ENCODE measurements at places on chromosomes 2 and 18. TPM values are rescaled to one million over a fixed set of nuclear protein-coding genes. Genes with fewer than 3 reads are reported as not detected.

DNA sequence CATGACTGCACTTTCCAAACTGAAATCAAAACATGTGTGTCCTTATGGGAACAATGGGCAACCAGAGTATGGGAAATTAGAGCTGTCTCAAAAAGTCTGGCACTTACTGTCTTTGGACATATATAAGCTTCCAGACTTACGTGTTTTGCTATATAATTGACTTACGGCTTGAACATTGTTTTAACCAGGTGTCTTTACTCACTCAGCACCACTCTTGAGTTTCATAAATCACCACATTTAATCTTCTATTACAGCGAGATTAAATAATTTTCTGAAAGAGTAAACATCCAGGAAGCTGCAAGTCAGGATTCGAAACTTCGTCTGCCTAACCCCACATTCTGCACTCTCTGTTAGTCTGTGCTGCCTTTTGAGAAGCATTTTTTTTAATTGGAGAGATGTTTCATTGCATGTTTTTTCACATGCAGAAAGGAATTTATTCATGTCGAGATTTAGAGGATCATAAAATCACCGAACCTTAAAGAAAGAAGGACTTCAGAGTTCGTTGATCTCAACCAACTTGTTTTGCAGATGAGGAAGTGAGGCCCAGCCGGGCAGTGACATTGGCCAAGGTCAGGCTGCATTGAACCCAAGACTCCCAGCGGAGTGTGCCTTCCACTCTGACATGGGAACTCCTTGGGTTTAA lies 137.3 kb downstream of the SETBP1 start:
- DNase-seq = no peak
- H3K4me3 ChIP-seq = no peak overlapping the region

- no peaks in the 10 kb centered on the region for H3K36me3 ChIP-seq
- H3K4me1 ChIP-seq = peaks cover 20% of the 10 kb centered on the region
- no peak for DNase-seq
Observed at GRCh38 chr2:234491281-234491680, 5.6 kb downstream of the ARL4C start.

DNA sequence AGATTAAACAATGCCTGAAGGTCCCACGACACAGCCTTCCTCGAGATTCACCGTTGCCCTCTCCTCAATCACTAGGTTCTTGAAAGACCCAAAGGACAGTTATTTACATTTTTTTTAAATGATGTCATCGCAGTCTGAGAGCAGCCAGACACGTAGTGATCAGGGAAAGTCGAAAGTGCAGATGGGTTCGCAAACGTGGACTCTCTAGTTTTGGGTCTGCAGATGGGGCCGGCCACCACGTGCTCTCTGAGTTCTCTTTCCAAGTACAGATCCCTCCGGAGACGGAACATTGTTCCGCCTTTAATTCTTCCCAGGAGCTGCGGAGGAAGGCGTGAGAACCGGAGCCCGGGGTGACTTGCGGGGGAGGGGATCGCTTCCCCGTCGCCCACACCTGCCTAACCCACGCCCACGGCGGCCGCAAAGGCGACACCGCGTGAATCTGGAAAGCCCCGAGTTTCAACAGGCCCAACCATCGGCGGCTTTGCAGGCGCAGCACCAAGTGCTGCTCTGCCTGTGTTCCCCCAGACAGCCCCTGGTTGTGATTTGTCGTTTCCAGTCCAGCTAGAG lies 54.3 kb downstream of the PKDCC start:
- H3K27ac ChIP-seq = peak overlapping the region; percentile 77
- peaks cover 44% of the 10 kb centered on the region for H3K4me1 ChIP-seq
- peak overlapping the region; percentile 51 for H3K4me3 ChIP-seq
- H3K36me3 ChIP-seq = no peaks in the 10 kb centered on the region

GRCh38 chr18:29712785-29713184 lies 1329.8 kb downstream of the DSC3 start:
- H3K36me3 ChIP-seq = no peaks in the 10 kb centered on the region
- no peaks in the 10 kb centered on the region for H3K4me1 ChIP-seq
- H3K27ac ChIP-seq = no peak overlapping the region
- no peaks in the 10 kb centered on the region for H3K27me3 ChIP-seq

DNA sequence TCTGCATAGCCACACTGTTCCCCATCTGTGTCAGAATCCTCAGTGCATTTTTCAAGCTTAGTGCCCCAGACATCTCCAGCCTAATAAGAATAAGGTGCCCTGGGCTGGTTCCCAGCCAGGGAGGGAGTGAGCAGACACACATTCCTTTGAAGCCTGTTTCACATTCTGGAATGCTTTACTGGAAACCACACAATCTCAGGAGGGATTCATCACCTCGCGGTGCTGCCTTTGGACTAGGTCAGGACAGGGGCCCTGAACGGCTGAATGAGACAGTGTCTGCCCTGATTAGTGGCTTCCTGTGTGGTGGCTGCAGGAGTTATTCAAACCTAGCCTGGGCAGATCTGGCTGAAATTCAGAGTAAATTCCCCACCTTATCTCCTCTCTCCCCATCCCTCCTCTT lies 108.0 kb upstream of the LDAH start:
- no peak overlapping the region for H3K27ac ChIP-seq
- H3K36me3 ChIP-seq = no peaks in the 10 kb centered on the region
- H3K27me3 ChIP-seq = no peaks in the 10 kb centered on the region
- no peak overlapping the region for H3K4me3 ChIP-seq

DNA sequence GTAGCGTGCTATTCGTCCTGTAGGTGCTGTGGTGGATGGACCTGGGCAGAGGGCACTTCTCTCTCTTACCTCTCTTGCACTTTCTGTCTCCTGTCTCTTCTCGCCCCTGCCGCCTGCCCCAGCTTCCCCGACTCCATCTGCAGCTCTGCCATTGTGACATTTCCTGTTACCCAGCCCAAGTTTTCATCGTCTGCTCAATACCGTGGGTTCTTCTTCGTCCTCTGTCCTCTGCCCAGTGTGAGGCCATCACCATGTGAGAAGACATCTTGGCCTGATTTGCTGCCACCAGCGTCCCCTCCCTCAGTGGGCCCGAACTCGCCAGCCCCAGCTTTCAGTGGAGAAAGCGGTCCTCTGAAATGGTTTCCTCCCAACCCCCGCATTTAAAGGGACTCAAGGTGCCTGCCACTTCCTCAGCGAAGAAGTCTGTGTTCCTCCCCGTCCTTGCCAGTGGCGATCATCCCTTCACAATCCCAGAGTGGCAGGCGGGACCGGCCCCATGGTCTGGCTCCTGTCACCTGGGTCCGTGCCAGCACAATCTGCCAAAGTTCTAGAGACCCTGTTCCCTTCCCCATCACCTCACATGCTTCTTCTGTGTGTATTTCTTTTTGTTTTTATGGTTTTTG lies 18.0 kb downstream of the TGOLN2 start:
- no peak overlapping the region for H3K4me3 ChIP-seq
- no peak for DNase-seq
- peak overlapping the region; percentile 74 for H3K27ac ChIP-seq

DNA sequence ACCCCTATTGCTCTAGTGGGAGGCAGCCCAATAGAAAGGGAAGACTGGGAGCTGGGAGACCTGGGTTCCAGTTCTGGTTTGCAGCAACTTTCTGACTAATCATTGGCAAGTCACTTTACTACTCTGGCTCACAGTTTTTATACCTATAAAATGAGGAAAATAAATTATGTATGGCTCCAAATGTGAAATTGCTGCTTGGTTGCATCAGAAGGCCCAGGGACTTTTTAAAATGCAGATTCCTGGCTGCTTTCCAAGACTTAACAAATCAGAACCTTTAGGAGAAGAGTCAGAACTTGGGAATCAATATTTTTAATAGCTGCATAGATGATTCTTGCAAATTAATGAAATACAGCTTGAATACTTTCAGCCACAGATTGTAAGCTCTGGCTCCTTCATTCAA lies 943.9 kb downstream of the EPHA4 start:
- H3K4me3 ChIP-seq = no peak overlapping the region
- no peaks in the 10 kb centered on the region for H3K4me1 ChIP-seq
- no peaks in the 10 kb centered on the region for H3K27me3 ChIP-seq
- no peak for DNase-seq

- no peak overlapping the region for H3K27ac ChIP-seq
- H3K27me3 ChIP-seq = no peaks in the 10 kb centered on the region
- no peak overlapping the region for H3K4me3 ChIP-seq
Observed at GRCh38 chr2:95267458-95268210, 6.6 kb upstream of the PROM2 start.

GRCh38 chr2:122758967-122759366 lies 1003.5 kb downstream of the TSN start:
- H3K4me3 ChIP-seq = no peak overlapping the region
- H3K36me3 ChIP-seq = no peaks in the 10 kb centered on the region
- DNase-seq = no peak
- no peak overlapping the region for H3K27ac ChIP-seq

- H3K36me3 ChIP-seq = no peaks in the 10 kb centered on the region
- H3K27ac ChIP-seq = no peak overlapping the region
- H3K4me3 ChIP-seq = no peak overlapping the region
- peaks cover 31% of the 10 kb centered on the region for H3K4me1 ChIP-seq
- H3K27me3 ChIP-seq = no peaks in the 10 kb centered on the region
- no peak for DNase-seq
Observed at GRCh38 chr2:69578198-69578540, 65.4 kb downstream of the AAK1 start.

- no peaks in the 10 kb centered on the region for H3K4me1 ChIP-seq
- H3K36me3 ChIP-seq = no peaks in the 10 kb centered on the region
- H3K4me3 ChIP-seq = no peak overlapping the region
- no peak for DNase-seq
- H3K27ac ChIP-seq = no peak overlapping the region
Observed at GRCh38 chr2:52622266-52622665, 1145.3 kb upstream of the CHAC2 start.

- H3K4me3 ChIP-seq = no peak overlapping the region
- no peak overlapping the region for H3K27ac ChIP-seq
- no peaks in the 10 kb centered on the region for H3K27me3 ChIP-seq
- H3K36me3 ChIP-seq = no peaks in the 10 kb centered on the region
Observed at GRCh38 chr2:143205106-143205764, 76.0 kb downstream of the ARHGAP15 start.

- H3K4me1 ChIP-seq = no peaks in the 10 kb centered on the region
- no peaks in the 10 kb centered on the region for H3K27me3 ChIP-seq
- no peak for DNase-seq
- H3K4me3 ChIP-seq = no peak overlapping the region
- no peaks in the 10 kb centered on the region for H3K36me3 ChIP-seq
Observed at GRCh38 chr18:25423267-25423666, 71.3 kb upstream of the ZNF521 start.

GRCh38 chr18:12939162-12939561 lies 8.6 kb upstream of the SEH1L start:
- H3K36me3 ChIP-seq = no peaks in the 10 kb centered on the region
- DNase-seq = no peak
- no peaks in the 10 kb centered on the region for H3K4me1 ChIP-seq
- no peak overlapping the region for H3K4me3 ChIP-seq
- H3K27ac ChIP-seq = no peak overlapping the region

DNA sequence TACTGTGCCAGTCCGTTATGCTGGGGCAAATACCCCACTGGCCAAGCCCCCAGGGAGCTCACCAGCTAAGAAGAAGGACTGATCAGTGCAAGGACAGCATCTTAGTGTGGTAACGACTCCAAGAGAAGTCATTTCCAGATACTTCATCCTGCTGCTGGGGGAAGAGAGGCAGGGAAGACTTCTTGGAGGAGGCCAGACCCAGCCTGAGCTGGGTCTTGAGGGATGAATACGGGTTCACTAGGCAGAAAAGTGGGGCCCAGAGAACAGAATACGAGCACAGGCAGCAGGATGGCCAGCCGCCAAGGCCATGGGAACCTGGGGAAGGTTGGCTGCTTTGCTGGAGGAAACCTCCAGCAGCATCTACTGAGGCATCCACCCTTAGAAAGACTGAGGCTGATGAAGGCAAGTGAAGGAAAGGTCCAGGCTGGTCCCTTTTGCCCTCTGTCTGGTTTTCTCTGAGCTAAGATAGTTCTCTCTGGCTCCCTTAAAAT lies 84.1 kb downstream of the GLI2 start:
- H3K27me3 ChIP-seq = no peaks in the 10 kb centered on the region
- no peak for DNase-seq
- H3K27ac ChIP-seq = no peak overlapping the region

DNA sequence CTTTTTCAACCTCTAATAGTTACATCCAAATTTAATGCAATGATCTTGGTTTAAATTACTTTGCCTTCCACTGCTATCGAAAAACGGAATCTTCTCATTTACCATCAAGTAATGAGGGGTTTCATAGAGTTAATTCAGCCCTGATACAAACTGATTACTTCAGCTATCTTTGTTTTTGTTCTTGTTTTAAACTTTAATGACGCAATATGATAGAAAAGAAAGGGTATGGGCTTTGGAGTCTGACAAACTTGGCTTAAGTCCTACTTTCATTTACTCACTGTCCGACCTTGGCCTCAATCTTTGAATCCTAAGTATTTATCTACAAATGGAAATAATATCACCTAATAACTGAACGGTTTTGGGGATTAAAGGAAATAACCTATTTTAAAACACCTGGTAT lies 16.1 kb downstream of the ADAM17 start:
- peaks cover 12% of the 10 kb centered on the region for H3K4me1 ChIP-seq
- peak overlapping the region; percentile 46 for H3K27ac ChIP-seq
- H3K36me3 ChIP-seq = peaks cover 27% of the 10 kb centered on the region
- no peak overlapping the region for H3K4me3 ChIP-seq
- H3K27me3 ChIP-seq = no peaks in the 10 kb centered on the region
- no peak for DNase-seq

DNA sequence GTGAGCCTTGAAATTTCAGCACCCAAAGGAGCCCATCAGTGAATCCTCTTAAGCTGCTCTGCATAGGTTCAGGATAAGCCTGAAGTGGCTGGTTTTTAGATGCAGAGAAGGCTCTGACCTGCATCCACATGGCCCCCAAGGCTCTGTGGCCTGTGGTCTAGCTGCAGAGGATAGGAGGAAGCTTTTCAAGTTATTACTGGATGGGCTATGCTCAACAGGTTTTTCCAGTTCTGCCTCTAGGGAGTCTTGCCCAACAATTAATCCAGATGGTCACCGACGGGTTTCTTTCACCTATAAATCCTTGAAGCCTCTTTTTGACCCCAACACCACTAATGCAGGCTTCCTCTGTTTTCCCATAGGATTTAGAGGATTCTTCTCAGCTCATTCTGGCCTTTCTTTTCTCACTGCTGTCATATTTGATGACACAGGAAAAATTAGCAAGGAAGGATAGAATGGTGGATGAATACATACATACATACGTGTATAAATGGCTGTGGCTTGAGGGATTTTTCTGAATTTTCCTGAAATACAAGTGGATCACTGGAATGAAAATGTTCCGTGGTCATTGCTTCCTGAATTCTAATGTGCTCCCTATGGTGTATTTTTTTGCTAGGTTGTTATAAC lies 52.2 kb upstream of the BCL2L11 start:
- no peaks in the 10 kb centered on the region for H3K4me1 ChIP-seq
- no peak overlapping the region for H3K4me3 ChIP-seq
- no peaks in the 10 kb centered on the region for H3K27me3 ChIP-seq
- peak; percentile 33 for DNase-seq
- no peak overlapping the region for H3K27ac ChIP-seq
- no peaks in the 10 kb centered on the region for H3K36me3 ChIP-seq

- H3K27ac ChIP-seq = no peak overlapping the region
- no peaks in the 10 kb centered on the region for H3K4me1 ChIP-seq
- DNase-seq = no peak
- H3K4me3 ChIP-seq = no peak overlapping the region
Observed at GRCh38 chr2:227198866-227199265, 34.4 kb downstream of the COL4A3 start.

Gene ANO7
- 1.1 TPM for total RNA-seq

Gene ANKRD30B
- total RNA-seq = not detected

Gene OTX1
- not detected for total RNA-seq

Gene RNPEPL1
- 71.0 TPM for total RNA-seq

Gene PPP1R1C
- 13.1 TPM for total RNA-seq

Gene PIEZO2
- 6.5 TPM for total RNA-seq

Gene EMX1
- total RNA-seq = not detected

Gene CREG2
- total RNA-seq = not detected

Gene ANKRD36
- 23.1 TPM for total RNA-seq

Gene CBLN2
- not detected for total RNA-seq

Gene LGALSL
- total RNA-seq = 12.1 TPM

Gene B3GNT7
- 91.8 TPM for total RNA-seq

Gene GPN1
- 24.5 TPM for total RNA-seq

Measured in upper lobe of left lung (tissue), 6 donors.